ENCODE measurements at places on chromosomes 13 and 19.

- peak; percentile 87 for DNase-seq
Measured at GRCh38 chr19:39941615-39942365, 7.4 kb upstream of the FCGBP start.

DNA sequence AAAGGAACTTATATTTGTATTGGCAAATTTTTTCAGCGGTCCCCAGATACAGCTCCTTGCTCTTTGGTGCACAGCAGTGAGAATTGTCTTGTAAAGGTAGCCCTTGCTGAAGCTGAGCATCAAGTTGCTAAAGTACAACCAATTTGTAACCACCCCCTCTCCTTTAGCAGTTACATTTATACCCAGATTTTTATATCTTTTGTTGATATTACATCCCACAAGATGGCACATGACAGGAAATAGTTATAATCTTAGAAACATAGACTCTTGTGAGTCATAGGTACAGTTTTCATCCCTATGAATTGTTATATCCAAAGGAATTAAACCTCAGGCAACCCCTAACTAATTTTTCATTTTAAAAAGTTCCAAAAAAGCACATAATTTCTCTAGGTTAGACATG lies 523.0 kb upstream of the SLITRK1 start:
- no peak for DNase-seq

DNA sequence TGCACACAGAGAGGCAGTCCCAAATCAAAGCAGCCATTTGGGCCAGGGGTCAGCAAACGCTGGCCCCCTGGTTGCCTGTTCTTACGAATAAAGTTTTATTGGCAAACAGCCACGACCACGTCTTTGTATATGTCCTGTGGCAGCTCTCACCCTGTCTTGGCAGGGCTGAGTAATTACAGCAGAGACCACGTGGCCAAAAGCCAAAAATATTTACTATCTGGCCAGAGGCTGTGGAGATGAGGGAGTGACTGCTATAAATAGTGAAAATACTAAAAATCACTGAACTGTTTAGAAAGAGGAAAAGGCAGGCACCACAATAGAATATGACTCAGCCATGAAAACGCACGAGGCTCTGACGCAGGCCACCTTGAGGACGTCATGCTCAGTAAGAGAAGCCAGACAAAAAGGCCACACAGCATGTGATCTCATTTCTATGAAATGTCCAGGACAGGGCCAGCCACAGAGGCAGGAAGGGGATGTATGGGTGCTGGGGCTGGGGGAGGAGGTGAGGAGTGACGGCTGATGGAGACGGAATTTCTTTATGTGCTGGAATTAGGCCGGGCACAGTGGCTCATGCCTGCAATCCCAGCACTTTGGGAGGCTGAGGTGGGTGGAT lies 29.4 kb downstream of the SMIM24 start:
- DNase-seq, result no peak

GRCh38 chr19:42433503-42434260 lies 6.5 kb upstream of the LIPE start:
- peak; percentile 75 for DNase-seq

GRCh38 chr19:49390929-49391359 lies 2.9 kb downstream of the KASH5 start:
- DNase-seq, result no peak

DNA sequence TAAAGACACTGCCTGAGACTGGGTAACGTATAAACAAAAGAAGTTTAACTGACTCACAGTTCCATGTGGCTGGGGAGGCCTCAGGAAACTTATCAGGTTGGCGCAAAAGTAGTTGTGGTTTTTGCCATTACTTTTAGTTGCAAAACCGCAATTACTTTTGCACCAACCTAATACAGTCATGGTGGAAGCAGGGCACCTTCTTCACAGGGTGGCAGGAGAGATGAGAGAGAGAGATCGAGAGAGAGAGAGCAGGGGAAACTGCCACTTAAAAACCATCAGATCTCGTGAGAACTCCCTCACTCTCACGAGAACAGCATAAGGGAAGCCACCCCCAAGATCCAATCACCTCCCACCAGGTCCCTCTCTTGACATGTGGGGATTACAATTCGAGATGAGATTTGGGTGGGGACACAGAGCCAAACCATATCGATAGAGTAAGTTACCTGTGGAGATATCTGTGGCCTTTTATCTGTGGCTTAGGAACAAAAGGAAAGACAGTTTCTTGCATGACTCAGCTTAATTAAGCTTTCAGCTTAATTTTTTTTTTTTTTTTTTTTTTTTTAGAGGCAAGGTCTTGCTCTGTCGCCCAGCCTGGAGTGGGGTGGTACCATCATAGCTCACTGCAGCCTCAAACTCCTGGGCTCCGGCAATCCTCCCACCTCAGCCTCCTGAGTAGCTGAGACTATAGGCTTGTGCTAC lies 7.6 kb upstream of the CABP5 start:
- DNase-seq, result no peak

- no peak for DNase-seq
Measured at GRCh38 chr19:11094520-11094894, 5.2 kb downstream of the LDLR start.

- no peak for DNase-seq
Measured at GRCh38 chr13:66273011-66273410, 957.1 kb downstream of the PCDH9 start.

- no peak for DNase-seq
Measured at GRCh38 chr19:22026687-22027086, 15.9 kb upstream of the ZNF208 start.

- no peak for DNase-seq
Measured at GRCh38 chr19:30593975-30594745, 222.0 kb downstream of the ZNF536 start.

DNA sequence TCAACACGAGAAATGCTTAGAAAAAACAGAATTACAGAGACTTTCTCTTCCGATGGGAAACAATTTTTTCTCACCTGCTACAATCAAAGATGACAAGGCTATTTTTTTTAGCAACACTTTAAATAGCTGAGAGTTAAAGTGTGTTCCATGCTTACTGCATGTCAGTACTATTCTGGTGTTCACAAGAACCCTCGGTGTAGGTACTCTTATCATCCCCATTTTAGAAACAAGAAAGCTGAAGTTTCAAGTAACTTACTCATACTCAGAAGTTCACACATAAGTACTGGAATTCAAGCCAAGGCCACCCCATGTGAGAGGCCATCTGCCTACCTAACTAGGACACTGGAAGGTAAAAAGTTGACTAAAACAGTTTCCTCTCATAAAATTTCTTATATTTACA lies 9.0 kb upstream of the TNFRSF19 start:
- no peak for DNase-seq

GRCh38 chr19:16121967-16122366 lies 10.3 kb downstream of the RAB8A start:
- DNase-seq, result no peak

DNA sequence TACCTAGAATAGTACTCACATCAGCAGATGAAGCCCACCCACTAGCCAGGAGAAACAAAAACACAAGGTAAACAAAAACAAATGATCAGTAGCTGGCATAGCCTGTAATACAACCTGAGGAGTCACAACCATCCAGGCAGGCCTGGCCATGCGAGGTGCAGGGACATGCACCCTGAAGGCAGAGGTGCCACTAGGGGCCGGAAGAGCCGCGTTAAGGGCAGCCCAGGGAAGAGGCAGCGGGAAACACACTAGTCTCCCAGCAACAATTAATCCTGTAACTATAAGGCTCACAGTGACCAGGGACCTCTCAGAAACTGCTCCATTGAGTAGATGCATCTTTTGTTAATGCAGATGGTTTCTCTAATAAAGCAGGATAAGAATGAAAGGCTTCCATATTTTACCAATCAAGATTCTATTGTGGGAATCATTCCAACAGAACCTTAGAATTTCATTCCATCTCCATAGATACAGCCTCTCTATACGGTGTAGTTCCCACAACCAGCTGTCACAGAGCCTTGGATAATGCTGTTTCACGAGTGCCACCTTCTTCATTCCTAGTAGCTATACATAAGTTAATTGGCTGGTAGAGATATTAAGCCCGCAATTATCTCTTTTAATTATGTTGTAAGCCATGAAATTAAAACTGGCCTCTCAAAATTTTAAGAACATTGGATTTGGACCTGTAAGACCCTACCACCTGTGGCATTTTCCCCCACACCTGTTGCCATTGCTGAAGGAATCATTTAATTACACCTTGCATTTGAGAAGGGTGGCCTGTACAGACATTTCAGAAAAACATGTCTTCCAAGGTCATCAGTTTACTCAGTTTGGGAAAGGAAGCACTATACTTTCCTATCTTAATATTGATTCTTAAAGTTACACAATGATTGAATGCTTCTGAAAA lies 28.7 kb downstream of the ANKRD10 start:
- no peak for DNase-seq

Measured in CD4-positive, alpha-beta T cell treated with Interleukin-17A for 1 hour (primary cell).